Type B pancreatic cell (in vitro differentiated cells): ENCODE measurements at places on chromosomes 1 and 21.

- DNase-seq: no peak
These were observed 894.6 kb upstream of the NEGR1 start for GRCh38 chr1:73176902-73177301.

DNA sequence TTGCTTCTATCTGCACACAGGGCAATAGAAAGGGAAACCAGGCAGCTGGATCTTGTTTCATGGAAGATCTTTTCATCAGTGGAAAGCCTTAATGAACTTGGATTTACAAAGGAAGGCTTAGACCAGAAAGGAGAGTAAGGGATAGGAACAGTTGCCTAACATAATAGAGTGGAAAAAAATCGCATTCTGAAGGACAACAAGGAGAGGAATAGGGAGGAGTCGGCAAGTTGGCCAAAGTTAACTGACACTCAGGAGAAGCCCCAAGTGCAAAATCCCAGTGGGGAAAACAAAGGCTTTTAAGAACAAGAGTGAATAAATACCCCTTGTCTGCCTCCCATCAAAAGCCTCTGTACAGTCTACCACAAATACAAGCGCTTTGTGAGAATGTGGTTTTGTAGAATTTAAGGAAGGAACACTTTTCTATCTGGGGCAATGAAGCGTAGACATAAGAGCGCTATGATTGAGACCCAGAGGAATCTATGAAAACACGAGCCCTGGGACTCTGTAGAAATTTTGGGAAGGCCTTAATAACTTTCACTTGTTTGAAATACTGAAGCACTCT, 74.1 kb downstream of the ZNF648 start:
- no peak for DNase-seq

GRCh38 chr21:31194510-31195293, 149.4 kb downstream of the TIAM1 start:
- DNase-seq: no peak

DNA sequence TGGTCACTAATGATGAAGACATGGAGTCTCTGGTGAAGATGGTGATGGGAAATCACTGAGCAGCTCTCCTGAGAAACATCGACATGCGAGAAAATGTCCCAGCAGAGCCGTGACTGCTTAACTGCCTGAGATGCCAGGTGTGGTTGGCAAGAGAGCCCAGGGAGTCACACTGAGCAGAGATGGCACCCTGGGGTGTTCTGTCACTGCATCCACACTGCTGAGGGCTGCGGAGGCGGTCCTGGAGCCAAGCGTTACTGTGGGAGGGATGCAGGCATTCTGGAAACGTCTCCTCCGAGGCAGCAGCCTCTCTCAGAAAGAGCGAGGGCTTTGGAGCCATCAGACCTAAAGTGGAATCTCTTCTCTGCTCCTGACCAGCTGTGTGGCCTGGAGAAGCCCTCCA, 57.2 kb downstream of the EPHB2 start:
- no peak for DNase-seq

DNA sequence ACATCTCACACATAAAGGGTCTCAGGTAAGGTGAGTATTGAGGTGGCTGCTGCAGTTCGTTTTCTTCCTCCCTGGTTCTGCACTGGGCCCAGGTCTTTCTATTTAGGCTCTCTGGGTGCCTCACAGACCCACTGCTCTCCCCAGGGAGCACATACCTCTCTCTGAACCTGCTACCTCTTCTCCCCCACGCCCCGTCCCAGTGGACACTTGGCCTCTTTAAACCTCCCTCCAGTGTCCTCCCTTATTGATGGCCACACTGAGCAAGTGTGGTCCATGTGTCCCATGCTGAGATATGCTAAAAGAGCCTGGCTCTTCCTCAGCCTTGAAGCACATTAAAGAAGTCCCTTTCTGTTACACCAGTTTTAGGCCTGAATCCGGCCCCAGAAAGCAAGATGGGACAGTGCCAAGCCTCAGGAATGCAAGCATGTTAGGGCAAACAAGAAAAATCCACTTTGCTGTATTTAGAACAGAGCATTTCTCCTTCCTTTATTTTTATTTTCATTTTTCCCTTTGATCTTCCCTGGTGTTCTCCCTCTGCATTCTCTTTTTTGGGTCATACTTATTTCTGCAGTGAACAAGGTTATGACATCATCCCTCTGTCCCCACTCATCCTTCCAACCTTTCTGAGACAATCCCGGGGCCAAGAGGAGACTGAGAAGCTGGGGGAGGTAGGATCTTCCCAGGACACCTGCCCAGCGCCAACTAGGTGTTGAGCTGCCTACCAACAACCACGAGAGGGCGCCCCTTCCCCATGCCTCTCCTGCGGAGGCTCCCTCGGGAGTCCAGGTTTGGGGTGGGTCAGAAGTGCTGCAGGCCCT, 5.0 kb upstream of the CHI3L2 start:
- DNase-seq: peak; percentile 78

GRCh38 chr1:3024588-3024987, 3.3 kb downstream of the ACTRT2 start:
- no peak for DNase-seq

DNA sequence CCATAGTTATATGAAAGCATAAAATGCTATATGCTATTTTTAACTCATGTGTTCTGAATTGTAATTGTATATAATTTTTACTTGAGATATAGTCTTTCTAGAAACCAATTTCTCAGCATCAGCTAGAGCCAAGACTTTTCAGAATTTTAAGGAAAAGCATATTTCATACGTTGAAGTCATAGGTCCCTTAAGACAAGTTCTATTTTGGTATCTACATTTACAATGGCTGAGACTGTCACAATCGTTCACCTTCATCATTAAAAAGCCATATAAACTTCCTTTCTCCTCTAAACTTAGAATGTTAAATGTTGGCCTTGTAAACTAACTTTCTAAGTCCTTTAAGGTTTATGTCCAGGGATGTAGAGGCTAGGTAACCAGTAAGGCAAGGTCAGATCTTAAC, 104.1 kb downstream of the LRRC40 start:
- no peak for DNase-seq

GRCh38 chr1:81760477-81761097, 40.1 kb upstream of the ADGRL2 start:
- no peak for DNase-seq

GRCh38 chr1:231411036-231411531, 11.0 kb downstream of the EGLN1 start:
- no peak for DNase-seq

DNA sequence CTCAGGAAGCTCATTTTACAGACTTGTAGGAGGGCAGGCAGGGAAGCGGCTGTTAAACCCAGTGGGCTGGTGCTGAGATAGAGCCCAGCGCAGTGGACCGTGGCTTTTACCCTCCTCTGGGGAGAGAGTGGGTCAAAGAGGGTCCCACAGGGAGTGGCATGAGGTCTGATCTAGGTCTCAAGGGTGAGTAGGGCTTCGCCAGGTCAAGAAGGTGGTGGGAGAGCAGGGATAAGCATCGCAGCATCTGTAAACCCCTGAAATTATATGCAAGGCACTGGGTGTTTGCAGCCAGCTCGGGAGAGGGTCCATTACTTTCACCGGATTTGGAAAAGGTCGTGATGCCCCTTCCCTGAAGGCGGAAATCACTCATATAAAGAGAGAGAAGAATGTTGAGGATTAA, 89.1 kb downstream of the ZSCAN20 start:
- DNase-seq: no peak

DNA sequence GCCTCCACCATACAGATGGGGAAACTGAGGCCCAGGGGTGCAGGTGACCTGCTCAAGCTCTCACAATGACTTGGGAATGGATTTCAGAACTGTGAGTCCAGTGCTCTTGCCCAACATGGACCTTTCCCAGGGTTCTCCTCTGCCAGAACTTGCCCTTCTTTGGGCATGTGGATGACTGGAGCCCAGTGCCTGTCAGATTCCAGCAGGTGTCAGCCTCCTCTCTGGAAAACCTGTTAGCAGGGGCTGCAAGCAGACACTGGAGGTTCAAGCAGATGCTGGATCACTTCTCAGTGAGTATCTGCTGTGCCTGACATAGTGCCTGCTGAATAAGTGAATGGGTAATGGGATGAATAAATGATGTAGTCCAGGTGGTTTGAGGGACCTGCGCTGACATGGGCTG, 314.2 kb upstream of the POU3F1 start:
- no peak for DNase-seq

- peak; percentile 74 for DNase-seq
These were observed 22.8 kb upstream of the RNU1-4 start for GRCh38 chr1:16717336-16718098.

DNA sequence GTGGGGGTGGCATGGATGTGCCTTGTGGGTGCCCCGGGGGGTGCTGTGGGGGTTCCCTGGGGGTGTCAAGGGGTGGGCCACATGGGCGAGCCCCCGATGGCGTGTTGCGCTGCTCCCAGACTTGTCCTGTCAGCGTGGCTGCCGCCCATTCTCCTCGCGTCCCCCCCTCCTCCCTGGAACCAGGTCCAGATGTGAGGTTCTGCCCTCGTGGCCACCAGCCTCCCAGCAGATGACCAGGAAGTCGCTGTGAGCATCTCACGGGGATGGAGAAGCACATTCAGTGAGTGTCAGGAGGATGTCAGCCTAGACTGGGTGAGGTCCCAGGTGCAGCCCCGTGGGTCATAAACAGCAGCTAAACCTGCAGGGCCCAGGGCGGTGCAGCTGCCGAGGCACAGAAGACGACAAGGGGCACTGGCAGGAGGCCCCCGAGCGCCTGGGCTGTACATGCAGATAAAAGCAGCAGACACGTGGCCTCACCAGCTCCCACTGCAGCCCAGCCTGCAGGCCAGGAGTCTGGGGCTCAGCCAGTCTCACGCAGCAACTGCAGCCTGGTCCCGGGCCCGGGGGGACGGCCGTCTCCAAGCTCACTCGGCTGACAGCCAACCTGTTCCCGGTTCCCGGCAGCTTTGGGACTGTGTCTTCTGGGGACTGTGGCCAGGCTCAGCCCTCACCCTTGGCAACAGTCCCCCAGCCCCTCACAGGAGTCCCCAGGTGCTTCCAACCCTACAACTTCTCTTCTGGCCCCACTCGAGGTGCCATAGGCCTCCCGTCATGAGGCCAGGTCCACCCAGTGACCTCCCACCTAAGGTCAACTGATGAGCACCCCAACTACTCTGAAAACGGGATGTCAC, 17.5 kb upstream of the COL6A2 start:
- DNase-seq: peak; percentile 70

- DNase-seq: no peak
These were observed 2.7 kb downstream of the ATF3 start for GRCh38 chr1:212611000-212611948.

DNA sequence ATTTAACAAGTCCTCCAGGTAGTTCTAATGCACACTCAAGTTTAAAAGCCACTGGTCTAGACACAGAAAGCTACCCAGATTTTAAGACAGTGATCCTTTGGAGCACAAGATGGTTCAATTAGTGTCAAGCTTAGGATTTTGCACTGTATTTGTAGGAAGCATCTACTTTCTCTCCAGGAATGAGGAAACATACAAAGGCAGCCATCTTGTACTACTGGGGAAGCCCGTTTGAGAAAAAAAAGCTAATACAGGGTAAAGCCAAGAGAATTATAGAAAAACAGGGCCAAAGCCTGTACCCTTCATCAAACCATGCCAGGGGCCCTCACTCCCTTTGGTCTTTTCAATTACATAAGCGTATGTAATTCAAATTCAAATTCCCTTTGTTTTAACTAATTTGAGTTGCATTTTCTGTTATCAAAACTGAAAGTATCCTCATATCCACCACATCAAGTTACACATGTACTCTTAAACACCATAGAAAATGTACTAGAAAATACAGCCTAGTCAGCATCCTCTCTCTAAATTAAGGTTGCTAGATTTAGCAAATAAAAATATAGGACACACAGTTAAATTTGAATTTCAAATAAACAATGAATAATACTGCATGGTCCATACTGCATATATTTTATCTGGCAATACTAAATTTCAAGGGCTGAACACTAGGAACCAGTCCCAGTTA, 17.4 kb downstream of the PIK3R3 start:
- DNase-seq: no peak

DNA sequence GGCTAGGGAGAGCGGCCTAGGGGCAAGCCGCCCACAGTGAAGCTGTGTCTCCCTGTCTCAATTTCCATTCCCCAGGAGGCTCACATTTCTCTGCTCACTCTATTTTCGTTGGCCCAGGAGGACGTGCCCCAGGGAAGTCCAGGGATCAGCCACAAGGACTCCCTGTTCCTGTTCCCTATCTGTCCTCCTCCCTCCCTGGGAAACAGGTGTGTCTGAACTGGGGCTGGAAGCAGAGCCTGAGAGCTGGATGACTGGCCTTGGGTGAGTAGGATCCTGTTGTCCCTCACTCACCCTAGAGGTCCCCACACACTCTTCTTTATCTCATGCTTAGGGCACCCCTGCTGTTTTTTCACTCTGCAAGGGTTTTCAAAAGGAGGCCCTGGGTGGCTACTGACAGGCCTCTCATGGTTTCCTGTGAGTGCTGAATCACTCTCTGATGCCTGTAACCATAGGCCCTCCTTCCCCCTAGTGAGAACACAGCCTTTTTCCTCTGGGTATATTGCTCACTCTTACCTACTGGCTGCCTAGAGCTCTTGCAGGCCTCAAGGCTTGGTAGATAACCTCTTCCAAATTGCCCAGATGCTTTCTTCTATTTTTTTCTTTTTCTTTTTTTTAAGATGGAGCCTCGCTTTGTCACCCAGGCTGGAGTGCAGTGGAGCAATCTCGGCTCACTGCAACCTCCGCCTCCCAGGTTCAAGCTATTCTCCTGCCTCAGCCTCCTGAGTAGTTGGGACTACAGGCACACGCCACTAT, 3.3 kb upstream of the UTP11 start:
- DNase-seq: no peak

GRCh38 chr1:90579212-90579802, 137.8 kb downstream of the BARHL2 start:
- DNase-seq: no peak

DNA sequence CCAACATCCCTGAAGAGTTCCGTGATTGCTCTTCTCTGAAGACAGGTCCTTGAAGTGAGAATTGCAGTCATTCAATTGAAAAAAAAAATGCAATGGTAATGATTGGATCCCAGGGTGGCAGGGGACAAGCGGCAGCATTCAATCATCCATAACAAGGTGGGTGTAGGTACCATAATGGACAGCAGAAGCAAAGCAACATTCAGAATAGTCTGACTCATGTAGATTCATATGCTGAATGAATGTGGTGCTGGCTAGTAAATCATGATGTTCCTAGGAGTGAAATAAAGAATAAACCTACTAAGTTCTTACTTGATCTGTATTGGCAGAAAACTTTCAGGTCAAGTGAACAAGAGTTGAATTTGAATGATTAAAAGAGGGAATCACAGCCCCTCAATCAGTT, 319.6 kb downstream of the GPATCH2 start:
- DNase-seq: no peak

DNA sequence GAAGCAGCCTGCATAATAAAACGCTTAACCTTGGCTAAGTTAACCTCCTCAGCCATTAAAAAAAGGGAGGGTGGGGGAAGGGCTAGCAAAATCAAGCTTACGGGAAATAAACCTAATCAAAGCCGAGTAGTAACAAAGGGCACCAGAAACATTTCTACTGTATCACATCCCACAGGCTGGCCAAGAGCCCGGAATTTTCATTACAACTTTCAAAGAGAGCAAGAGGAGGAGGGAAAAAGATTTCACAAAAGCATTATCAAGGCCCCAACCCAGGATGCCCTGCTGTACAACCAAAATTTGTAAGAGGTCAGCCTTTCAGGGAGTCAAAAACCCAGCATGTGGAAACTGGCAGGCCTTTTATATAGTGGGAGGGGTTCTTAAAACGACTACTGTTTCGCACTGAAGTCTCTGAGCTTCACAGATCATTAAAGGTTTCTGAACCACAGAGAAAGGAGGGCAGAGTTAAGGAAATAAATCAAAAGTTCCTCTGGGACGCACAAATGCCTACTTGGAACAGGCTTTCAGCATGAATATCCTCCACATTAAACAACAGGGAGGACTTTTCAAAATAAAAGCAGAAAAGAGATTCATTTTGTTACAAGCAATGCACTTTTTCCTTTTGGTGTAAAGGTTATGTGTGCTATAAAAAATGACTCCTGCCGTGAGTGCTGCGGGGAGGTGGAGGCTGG, 90.4 kb downstream of the SLC45A1 start:
- DNase-seq: no peak

- DNase-seq: no peak
These were observed 30.4 kb downstream of the IFNGR2 start for GRCh38 chr21:33433425-33434114.
